ENCODE measurements at places on chromosomes 6 and 20.
A peak's percentile ranks its signal among the peaks of the same experiment; 100 is the strongest.

GRCh38 chr20:21230686-21231085 lies 72.4 kb upstream of the XRN2 start:
- DNase-seq: no peak

DNA sequence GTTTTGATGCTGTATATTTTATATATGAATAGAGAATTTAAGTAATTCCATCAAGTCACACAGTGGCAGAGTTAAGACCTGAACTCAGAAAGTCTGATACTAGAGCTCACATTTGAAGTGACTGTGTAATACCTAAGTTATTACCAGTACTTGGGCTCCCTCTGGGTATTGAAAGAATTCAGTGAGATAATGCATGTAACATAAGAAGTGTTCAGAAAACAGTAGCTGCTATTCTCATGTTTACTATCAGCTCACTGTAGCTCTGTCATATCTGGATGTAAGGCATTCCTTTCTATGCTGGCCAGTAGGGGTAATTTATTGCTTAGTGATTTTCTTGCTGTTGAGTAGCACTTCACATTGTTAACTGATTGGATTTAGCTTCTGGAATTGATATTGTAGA lies 44.6 kb downstream of the NKX2-4 start:
- no peak for DNase-seq

GRCh38 chr6:21496196-21496595 lies 97.4 kb upstream of the SOX4 start:
- no peak for DNase-seq

DNA sequence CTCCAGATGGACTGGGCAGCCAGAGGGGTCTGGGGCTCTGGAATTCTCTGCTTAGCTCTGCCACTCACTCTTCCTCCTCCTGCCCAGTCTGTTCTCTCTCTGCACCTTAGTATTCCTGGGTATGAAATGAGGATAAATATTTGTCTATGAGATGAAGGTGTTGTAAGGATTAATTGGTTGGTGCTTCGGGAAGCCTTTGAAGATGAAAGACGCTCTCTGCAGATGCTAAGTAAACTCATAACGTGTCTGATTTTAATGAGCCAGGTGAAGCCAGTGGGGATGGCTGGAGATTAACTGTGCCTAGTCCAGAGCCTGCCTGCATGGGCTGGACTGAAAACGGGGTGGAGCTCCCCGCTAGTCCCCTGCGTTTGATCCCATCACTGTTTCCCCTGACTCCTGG lies 23.1 kb upstream of the TCP11 start:
- DNase-seq: no peak

DNA sequence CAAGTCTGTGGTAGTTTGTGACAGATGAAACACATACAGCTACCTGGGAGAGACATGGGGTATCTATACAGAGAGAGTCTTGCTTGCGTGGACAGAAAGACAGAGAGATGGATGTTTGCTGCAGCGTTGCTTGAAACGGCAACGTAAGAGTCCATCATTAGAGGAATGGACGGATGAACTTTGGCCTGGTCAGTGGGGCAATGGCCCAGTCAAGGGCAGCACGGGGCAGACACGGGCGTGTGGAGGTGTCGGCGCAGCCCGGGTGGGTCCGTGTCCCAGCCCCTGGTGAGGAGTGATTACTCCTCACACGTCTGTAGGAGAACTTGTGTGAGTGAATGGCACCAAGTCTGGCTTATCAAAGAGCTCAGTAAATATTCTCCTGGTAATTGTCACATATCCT lies 21.9 kb downstream of the DACT2 start:
- no peak for DNase-seq

GRCh38 chr6:149440735-149441671 lies 40.9 kb downstream of the SUMO4 start:
- DNase-seq: no peak

- no peak for DNase-seq
Measured at GRCh38 chr6:43734294-43734665, 35.7 kb upstream of the VEGFA start.

DNA sequence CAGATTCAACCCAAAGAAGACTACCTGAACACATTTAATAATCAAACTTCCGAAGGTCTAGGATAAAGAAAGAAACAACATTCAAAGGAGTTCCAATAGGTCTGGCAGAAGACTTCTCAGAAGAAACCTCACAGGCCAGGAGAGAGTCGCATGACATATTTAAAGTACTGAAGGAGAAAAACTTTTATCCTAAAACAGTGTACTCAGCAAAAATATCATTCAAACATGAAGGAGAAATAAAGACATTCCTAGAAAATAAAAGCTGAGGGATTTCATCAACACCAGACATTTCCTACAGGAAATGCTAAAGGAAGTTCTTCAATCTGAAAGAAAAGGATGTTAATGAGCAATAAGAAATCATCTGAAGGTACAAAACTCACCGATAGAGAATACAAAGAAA lies 108.6 kb downstream of the BTBD9 start:
- no peak for DNase-seq

GRCh38 chr20:34215711-34216381 lies 25.4 kb upstream of the ASIP start:
- peak; percentile 12 for DNase-seq

GRCh38 chr6:6614983-6615349 lies 26.4 kb downstream of the LY86 start:
- no peak for DNase-seq

DNA sequence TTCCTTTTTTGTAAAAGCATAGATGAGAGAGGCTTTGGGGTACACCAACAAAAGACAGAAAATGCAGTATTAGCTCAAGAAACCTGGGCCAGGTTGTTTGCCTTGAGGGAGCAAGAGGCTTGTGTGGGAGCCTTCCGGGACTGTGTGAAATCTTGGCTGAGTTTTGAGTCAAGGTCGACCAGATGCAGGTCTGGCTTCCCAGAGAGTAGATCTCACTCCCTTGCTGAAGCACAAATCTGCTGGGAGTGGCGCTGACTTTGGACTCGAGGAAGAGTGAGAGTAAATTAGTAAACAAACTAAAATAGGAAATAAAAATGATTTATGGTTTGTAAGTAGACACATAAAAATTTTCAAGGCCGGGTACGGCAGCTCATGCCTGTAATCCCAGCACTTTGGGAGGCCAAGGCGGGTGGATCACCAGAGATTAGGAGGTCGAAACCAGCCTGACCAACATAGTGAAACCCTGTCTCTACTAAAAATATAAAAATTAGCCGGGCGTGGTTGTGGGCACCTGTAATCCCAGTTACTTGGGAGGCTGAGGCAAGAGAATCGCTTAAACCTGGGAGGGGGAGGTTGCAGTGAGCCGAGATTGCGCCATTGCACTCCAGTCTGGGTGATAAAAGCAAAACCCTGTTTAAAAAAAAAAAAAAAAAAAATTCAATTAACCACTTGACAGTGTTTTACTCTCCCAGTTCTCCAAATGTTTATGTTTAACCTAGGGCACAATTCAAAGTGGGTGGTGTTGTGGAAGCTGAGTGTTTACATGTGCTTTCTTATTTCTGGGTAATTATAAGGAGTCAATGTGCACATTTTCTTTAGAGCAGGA lies 27.7 kb upstream of the EDN1 start:
- no peak for DNase-seq

DNA sequence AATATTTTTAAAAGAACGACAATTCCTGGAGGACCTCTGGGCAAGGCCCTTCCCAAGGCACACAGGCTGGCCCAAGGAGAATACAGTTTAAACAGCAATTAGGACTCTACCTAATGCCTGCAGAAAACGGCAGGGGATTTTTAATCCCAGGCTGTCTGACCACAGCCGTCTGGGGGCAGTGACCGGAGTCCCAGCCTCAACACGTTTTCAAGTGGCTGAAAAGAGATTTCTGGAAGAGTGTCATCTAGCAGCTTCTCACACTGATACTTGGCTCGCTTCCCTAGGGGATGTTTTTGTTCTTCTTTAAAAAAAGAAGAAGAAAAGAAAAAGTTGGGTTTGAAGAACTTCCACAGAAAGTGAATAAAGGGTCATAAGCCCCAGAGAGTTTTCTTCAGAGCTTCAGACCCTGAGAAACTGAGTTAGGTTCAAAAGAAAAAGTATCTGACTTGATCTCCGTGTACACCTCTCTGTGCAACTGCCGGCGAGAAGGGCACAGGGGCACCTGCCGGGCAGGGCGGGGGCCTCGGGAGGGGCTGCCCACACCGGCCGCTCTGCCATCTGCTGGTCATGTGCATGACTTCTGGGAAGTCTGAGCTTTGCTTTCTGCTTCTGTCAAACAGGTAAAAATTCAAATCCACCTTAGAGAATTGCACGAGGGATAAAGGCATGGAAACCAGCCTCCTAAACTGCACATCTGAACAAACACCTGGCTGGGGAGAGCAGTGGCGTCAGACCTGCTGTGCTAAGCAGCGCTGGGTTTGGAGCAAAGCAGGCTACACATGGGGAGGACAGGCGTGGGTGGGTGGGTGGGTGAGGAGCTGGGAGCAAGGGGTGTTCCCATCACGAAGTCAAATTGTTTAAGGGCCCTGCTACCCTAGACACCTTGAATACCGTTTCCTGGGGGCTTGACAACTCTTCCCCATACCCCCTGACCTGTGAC lies 33.0 kb downstream of the RRBP1 start:
- DNase-seq: peak; percentile 36

- DNase-seq: no peak
Measured at GRCh38 chr6:24872779-24873178, 63.0 kb downstream of the RIPOR2 start.

DNA sequence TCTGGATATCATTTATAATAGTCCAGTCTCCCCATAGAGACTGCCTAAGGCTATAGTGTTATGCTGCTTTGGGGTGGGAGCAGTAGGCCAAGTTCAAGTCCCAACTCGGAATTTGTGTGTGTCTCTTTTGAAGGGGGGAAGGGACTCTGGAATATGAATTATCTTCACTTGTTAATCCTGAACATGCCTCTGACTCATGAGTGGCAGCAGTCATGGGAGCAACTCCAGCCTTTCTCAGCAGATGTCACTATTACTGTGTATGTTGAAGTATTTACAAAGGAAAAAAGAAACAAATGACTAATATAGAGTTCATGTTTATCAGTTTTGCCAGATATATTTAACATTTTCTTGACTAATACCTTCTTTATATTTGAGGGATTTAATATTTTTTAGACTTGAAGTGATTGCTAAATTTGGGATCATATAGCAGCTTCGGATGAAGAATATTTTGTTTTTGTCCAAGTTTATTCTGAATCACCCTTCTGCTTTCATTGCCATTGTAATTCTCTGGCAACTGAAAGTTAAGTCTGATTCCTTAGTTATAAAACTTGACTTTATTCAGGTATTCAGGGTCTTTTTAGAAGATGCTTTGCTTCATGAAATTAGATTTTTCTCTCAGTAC lies 23.4 kb downstream of the FAM217A start:
- DNase-seq: peak; percentile 27

- no peak for DNase-seq
Measured at GRCh38 chr6:140438346-140438735, 1063.9 kb upstream of the CITED2 start.

DNA sequence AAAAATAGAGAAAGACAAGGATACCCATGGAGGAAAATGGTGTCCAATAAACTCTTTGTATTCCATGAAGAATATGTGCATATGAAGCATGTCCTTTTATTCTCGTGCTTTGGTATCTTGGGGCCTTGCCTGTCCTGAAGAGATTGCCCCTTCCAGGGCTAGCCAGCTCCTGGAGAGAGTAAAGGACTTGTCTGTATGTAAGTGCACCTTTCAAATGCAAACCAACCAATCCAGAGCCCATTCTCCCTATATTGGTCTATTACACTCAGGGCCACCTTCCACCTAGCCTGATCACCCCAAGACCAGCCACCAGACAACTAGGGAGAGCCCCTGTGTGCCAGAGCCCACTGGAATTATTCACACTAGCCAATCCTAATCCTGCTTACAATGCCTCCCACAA lies 221.6 kb downstream of the CD83 start:
- DNase-seq: no peak

DNA sequence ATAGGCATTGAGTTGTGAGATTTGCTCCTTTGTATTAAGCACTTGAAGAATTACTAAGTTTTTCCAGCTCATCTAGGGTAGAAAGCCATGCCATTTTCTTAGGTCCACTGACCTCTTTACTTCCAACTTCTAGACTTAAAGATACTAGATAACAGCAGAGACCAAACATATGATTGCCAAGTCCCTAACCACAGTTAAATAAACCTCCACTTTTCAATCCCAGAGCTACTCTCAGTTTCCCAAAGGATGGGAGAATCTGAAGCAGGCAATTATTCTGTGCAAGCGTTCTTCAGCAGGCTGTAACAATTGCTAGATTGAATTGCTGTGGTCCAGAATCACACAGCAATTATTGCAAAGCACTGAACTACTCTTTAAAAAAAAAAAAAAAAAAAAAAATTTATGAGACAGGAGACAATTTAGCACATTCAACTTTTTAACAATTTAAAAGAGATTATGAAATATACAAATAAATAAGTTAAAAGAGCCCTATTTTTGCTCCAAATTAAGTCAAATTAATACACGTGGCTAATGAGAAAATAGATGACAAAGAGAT lies 104.0 kb upstream of the PRSS16 start:
- DNase-seq: no peak

- no peak for DNase-seq
Measured at GRCh38 chr6:82129797-82130196, 117.7 kb downstream of the IBTK start.

DNA sequence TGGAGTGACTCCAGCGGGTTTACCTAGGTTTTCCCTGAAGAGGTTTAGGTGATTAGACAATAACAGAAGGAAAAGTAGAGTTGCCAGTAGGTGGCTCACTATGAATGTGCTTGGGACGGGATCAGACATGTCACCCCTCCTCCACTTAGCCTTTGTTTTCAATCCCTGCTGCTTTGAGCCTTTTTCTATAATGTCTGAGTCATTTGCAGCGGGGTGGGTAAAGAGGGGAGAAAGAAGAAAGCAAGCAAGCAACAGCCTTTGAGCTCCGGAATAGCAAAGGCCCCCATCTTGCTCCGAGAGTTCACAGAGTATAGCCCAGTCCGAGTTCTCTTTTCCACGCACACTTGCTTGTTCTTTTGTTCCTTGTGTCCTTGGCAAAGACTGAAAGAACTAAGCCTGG lies 129.1 kb downstream of the PACRG start:
- DNase-seq: no peak

DNA sequence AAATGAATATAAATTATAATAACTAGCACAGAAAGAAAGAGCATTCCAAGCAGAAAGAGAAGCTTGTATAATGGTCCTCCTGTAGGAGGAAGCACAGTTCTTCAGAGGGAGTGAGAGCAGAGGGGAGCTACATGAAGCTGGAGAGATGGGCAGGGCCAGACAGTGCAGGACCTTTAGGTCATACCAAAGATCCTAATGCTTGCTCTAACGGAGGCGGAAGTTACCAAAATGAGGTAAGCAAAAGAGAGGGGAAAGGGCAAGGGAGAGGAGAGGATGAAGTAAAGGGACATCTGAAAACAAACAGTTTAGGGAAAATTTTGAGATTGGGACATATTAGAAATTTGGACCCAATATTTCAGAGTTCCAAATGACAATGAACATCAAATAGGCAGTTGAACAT lies 50.2 kb downstream of the HBS1L start:
- DNase-seq: no peak

- no peak for DNase-seq
Measured at GRCh38 chr6:170545405-170545804, 7.7 kb downstream of the PSMB1 start.
